ENCODE measurements at places on chromosomes 11 and 22. TPM values are rescaled to one million over a fixed set of nuclear protein-coding genes. Genes with fewer than 3 reads are reported as not detected.

DNA sequence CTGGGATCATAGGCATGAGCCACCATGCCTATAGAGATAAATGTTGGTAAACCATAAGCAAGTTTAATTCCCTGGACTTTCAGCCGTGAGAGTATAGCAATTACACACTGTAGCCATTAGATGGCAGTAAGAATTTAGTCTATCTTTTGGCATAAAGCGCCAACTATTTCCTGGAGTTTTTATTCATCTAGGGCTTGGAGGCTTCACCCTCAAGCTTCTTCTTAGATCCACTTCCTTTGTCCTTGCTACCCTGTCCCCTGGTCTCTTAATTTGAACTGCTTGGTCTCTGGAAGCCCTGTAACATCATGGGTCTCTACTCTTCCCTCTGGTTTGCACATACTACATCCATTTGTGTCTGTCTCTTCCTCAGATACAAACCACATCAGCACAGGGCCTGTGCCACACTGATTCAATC, 38.2 kb downstream of the OR10A6 start:
- peak; percentile 60 for ATAC-seq

DNA sequence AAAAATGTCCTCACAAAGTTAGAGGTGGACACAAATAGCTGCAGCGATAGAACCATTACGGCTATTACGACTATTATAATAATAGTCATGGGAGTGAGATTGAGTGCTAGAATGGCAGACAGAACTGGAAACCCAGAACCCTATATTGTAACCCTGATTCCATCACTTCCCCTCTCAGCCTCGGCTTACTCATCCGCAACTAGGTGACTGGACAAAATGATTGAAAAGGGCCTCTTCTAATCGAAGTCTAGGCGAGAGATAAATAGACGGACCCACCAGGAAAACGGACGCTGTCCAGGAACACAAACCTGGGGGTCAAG, 629 bp downstream of the PSMA1 start:
- peak; percentile 62 for ATAC-seq

DNA sequence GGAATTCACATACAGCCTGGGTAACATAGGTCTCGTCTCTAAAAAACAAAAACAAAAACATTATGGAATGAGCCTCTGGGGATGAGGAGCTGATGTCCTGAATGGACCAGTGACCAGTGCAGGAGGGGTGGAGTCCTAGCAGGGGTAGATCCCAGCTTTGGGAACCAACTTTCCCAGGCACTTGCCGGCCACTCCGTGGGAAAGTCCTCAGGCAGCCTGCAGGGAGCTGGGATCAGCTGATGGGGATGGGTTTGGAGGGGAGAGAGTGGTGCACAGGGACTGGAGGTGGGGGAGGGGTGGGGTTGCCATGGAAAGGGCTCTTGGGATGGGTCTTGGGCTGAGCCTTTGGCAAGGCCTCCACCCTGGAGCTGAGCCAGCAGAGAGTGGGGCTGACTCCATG, 19.1 kb downstream of the MGAT3 start:
- ATAC-seq, result no peak

DNA sequence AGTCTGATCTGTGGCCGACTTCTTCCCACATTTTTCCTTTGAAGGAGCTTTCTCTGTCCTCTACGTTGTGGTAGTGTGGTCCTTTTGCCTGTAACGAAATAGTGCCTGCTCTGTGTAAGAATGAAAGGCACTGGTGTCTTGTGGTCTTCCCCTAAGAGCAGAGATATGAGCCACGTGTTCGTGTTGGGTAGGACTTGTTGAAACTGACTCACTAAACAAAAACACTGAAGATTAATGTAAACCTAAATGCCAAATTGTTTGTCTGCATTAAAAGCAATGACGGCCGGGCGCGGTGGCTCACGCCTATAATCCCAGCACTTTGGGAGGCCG, 10.1 kb upstream of the RPS3 start:
- ATAC-seq, result peak; percentile 30

DNA sequence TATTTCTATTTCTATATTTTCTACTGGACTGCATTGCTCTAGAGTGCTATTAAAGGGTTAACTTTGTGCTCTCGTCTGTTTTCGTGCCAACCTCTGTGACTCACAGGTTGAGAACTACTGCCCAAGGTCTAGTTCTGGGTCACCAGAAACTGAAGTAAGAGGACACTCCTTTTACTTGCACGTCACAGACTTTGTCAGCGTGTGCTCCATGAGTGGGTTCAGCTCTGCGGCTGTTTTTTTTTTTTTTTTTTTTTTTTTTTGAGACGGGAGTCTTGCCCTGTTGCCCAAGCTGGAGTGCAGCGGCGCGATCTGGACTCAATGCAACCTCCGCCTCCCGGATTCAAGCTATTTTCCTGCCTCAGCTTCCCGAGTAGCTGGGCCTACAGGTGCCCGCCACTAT, 49.8 kb downstream of the CLMP start:
- no peak for ATAC-seq

DNA sequence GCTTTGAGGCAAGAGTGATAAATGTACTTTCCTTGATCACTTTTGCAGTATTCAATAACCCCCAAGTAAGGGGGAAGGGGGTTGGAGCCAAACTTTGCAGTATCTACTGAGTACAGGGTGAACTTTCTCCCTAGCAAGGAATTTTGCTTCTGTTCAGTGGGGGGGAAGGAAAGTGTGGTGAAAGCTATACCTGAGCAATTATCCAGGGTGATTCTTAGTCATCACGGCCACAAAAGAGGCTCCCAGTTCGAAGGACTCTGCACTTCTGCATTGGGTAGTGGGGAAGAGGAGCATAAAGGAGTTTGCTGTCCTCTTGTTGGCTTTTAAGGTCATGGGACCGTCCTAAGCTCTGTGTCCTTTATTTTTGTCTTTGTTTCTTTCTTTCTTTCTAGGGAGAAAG, 346.5 kb upstream of the SYN3 start:
- no peak for ATAC-seq

KLHL35 gene
- 0.50 TPM for total RNA-seq

ADM2 gene
- 3.7 TPM for total RNA-seq

Data from activated T-helper 17 cell treated with anti-CD3 and anti-CD28 coated beads, Interleukin-2, amount 50 U/mL, for 72 hours (primary cell).